ENCODE measurements at places on chromosomes 16 and 17.
A peak's percentile ranks its signal among the peaks of the same experiment; 100 is the strongest.

GRCh38 chr17:73089322-73090317 lies 2.9 kb downstream of the SLC39A11 start:
- DNase-seq, result no peak

DNA sequence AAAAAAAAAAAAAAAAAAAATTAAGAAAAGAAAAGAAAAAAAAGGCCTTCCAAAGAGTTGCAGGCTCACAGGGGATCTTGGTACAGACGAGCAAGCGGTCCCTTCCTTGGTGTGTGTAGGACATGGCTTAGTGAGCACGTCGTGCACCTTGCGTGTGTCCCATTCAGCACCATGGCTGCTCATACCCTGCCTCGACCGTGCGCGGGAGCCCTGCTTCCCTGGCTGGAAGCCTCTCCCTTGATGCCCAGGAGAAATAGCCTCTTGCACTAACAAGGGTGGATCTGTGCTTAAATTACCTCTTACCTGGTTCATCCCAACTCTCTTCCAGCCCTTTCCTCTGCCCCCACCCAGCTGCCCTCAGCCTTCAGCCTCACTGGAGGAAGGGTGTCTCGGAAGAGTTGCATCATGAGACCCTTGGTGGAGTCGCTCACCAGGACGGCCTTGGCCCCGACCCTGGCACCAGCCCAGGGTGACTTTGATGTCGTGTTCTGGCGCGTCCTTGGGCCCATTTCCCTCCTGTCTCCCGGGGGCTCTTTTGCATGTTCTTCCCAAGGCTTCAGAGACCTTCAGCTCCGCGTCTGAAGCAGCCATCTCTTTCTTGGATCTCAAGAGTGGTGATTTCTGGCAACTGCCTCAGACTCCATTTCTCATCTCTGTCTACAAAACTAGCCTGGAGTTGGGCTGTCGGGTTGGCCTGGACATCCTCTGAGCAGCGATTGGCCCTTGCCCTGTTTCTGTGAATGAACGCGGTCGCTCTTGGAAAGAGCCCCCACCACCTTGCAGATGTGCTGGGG lies 127.2 kb downstream of the CMIP start:
- DNase-seq, result no peak

DNA sequence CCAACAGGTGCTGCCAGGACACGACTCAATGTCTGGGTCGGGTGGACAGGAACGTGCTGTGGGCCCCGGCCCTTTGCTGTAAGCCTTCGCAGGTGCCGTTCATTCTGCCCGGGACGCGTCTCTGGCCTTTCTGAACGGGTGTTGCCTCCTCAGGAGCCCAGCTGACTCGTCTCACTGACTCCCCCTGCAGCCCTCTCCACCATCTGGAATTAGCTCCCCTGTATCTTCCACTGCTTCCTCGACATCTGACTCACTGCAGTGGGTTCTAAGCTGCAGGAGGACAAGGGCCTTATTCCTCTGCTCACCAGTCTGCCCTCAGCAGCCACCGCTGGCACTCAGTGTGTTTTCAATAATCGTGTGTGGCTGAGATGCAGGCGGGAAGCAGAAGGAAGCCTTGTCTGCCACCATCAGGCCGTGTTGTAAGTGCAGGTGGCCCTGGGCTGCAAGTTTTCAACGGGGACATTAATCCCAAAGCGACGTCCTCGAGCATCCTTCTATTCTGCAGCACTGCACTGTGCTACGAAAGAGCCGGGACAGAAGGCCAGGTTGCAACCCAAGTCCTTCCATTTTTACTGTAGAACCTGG lies 256.2 kb downstream of the FOXL1 start:
- peak; percentile 13 for DNase-seq

- DNase-seq, result no peak
Measured at GRCh38 chr16:6248199-6248598, 1084.4 kb upstream of the RBFOX1 start.

DNA sequence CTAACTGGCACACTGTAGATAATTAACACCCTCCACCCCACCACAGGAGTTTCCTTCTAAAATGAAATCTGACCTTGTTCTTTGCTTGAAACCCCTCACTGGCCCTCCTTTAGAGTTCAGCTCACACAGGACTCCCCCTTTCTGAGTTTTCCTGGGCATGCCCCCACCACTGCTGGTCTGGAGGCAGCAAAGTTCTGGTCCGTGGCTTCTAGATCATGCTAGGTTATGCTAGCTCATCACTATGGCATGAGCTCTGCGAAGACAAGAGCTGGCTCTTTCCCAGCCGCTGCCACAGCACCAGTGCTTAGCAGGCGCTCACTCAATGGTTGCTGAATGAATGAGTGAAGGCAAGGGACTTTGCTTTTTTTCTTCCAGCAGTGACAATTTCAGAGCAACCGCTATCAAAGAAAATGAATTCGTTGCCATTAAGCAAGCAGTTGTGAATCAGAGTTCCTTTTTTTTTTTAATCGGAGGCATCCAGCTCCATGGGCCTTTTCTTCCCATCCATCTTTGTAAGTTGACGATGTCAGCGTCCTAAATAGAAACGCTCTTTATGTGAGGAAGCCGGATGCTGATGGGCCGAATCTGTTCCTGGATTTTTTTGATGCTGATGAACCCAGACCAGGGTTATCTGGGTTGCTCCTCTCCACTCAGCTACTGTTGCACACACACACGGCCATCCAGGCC lies 80.8 kb upstream of the NOL11 start:
- DNase-seq, result no peak

- DNase-seq, result peak; percentile 81
Measured at GRCh38 chr16:81745704-81746558, 33.2 kb upstream of the PLCG2 start.

DNA sequence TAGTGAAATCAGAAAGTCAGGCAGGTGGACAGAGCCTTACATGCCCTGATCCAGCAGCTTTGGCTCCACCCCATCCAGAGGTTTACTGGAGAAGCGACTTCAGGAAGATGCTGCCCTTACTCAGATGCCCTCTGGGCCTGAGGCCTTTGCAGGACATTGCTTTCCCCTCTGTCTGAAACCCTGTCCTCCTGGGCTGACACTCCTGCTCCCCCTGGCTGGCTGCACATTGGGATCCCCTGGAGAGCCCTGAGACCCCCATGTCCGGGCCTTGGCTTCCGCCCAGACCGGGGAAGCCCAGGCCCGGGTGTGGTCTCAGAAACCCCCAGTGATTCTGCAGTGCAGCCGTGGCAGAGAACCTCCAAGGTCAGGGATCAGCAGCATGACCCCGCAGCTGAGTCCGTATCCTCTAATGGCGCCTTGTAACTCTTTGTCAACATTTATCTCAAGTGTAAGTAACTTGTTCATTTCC lies 36.6 kb downstream of the BCO1 start:
- DNase-seq, result no peak

DNA sequence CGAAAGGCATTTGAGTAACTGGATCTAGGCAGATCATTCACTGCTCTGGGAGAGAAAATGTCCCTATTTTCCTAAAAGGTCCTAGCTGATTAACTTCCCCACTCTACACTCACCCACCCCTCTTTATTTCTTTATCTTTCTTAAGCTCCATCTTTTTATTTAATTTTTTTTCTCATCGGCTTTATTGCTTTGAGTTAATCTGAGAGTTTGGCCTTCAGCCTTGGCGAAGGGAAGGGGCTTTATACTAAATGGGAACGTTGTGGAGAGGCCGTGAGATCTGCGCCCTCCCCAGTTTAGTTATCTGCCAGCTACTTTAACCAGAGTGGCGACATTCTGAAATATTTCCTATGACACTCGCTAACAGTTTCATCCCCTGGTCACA lies 882 bp upstream of the TOX3 start:
- DNase-seq, result no peak

- no peak for DNase-seq
Measured at GRCh38 chr17:9299695-9300094, 275.9 kb downstream of the STX8 start.

DNA sequence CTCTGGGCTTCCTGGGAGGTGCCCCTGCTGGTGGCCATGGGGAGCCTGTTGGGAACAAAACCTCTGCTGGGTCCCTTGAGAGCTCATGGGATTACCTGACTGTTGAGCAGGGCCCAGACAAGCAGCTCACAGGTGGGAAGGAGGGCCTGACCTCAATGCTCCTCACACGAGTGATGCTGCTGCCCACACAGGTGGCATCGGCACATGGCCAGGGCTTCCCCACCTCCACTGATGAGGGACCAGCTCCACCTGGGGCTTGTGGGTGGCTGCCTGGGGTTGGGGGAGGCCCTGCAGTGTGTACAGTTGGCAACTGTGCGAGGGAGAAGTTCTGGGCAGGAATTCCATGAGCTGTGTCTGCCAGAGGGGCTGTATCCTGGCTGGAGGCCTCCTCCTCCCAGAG lies 87.8 kb upstream of the NLRP1 start:
- no peak for DNase-seq

GRCh38 chr16:735982-736453 lies 4.8 kb downstream of the CIAO3 start:
- DNase-seq, result peak; percentile 80

- DNase-seq, result no peak
Measured at GRCh38 chr16:74936902-74937560, 47.9 kb downstream of the WDR59 start.

DNA sequence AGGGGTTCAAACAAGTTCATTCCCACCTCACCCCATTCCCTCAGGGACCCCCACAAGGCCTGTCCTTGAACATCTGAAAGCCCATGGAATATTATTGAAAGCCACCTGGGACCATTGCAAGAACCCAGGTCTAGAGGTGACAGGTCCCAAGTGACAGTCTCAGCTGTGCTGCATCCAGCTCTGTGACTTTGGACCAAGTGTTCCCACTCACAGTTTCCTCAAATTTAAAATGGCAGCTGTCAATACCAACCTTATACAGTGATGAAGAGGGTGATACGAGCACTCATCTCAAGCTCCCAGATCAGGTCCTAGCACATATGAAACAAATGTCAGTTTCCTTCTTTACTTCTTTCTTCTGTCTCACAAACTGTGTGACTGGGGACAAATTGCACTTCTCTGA lies 9.1 kb downstream of the ERAL1 start:
- DNase-seq, result no peak

DNA sequence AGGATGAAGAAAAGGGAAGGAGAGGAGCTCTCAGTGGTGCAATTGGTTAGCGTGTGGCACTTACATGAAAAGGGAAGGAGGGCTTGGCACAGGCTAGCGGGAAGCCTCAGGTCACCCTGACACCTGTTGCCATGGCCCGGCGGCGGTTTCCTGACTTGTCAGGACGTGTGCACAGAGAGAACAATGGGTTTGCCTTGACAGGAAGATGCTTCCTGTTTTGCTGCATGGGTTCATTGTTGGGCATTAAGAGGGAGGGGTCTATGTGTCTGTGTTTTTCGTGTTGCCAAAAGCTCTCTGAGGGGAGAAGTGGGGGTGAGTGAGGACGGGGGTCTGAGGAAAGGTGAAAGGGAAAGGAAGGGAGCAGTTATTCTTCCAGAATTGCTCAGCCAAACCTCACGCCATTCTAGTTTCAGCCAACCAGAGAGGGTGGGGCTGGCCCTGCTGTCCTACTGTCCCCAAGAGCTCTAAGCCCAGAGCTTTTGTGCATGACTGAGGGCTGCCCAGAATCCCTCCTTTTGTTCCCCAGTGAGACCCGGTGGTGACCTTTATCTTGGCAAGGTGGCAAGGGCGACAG lies 17.1 kb upstream of the CCR7 start:
- peak; percentile 94 for DNase-seq

DNA sequence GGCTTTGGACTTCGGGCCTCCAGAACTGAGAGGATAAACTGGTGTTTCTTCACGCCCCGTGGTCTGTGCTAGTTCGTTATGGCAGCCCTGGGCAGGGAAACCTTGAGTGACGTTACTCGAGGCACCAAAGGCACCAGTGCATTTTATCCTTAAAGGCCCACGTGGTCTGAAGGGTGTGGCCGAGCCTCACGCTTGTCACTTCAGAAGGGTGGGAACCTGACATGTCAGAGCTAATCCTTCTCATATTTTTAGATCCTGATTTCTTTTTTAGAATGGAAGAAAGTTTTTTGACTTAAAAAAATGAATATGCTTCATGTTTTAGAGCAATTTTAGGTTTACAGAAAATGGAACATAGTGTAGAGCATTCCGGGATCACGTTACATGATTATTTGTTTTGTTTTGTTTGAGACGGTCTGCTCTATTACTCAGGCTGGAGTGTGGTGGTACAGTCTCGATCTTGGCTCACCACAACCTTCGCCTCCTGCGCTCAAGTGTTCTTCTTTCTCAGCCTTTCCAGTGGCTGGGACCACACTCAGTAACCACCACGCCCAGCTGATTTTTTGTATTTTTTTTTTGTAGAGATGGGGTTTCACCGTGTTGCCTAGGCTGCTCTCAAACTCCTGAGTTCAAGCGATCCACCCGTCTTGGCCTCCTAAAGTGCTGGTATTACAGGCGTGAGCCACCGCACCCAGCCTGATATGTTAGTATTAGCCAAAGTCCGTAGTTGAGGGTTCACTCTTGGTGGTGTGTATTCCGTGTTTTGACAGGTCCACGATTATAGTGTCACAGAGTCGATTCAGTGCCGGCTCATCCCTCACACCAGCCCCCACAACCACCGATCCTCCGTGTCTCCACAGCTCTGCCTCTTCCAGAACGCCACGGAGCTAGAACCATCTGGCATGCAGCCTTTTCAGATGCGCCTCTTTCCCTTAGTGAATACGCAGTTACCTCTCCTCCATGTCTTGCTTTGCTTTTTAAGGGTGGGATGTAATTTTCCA lies 47.9 kb downstream of the RAB11FIP3 start:
- DNase-seq, result no peak

DNA sequence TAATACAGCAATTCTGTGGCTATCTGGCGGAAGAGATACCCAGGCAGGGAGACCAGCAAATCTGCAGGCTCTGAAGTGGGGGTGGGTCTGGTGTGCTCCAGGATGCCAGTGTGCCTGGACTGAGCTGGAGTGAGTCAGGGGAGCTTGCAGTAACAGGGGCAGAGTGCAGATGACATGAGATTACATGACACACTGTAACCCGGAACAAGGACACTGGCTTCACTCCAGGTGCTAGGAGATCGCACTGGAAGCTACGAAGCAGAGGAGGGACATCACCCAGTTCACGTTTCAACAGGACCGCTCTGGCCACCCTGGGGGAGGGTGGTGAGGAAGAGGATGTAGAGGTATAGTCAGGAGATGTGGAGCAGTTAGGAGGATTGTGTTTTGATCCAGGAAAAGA lies 475.6 kb downstream of the CDH13 start:
- no peak for DNase-seq

GRCh38 chr17:30380643-30381339 lies 2.1 kb downstream of the CPD start:
- DNase-seq, result no peak

DNA sequence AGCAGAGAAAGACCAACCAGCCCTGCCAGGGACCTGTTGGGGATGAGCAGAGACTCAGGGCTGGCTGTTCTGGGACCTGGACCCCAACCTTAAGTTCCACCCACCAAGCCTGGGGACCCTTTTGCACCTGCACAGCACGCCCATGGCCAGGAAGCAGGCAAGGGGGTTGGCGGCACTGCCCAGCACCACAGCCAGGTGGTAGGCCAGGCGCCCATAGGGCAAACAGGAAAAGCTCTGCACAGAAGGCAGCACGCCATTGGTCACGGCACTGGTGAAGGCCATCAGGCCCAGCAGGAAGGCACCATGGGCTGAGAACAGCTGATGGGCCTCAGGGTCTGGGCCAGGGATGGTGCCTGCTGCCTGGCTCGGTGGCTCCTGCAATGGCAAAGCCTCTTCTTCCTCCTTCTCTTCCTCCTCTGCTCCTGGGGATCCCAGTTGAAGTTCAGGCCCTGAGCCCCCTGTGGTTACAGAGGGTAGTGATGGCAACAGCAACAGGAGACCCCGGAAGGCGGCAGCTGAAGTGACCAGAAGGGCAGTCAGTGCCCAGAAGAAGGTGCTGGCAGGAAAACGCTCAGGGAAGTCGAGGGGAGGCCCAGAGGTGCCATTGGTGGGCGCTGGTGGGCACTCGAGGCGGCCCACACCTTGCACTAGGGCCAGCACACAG lies 1.7 kb downstream of the SLC52A1 start:
- no peak for DNase-seq

GRCh38 chr17:8935191-8935590 lies 30.3 kb downstream of the PIK3R5 start:
- no peak for DNase-seq

GRCh38 chr16:78362524-78363135 lies 263.2 kb downstream of the WWOX start:
- DNase-seq, result no peak
